Neural crest cell (in vitro differentiated cells): ENCODE measurements at places on chromosomes 5 and 9. TPM values are rescaled to one million over a fixed set of nuclear protein-coding genes. Genes with fewer than 3 reads are reported as not detected.

Gene PCDHGC5
- total RNA-seq, result 2.2 and 3.0 TPM in 2 replicates

Gene PFN3
- total RNA-seq, result not detected in 2 replicates

Gene SLC34A1
- 0.16 TPM in 1 of 2 replicates, not detected in the other for total RNA-seq

Gene C5orf46
- total RNA-seq, result not detected in 2 replicates

Gene TMEM141
- total RNA-seq, result 27.8 and 31.0 TPM in 2 replicates

Gene OR1J1
- total RNA-seq, result not detected in 2 replicates

Gene SLC1A1
- 0.89 and 0.96 TPM in 2 replicates for total RNA-seq

Gene OGN
- total RNA-seq, result not detected in 2 replicates

Gene PCDHGA2
- total RNA-seq, result 0.32 and 0.54 TPM in 2 replicates

Gene PRRC1
- total RNA-seq, result 58.6 and 63.1 TPM in 2 replicates

Gene ZNF367
- 13.3 and 15.4 TPM in 2 replicates for total RNA-seq

Gene NNT
- 72.7 and 77.3 TPM in 2 replicates for total RNA-seq

Gene RFESD
- 3.1 and 3.4 TPM in 2 replicates for total RNA-seq

DNA sequence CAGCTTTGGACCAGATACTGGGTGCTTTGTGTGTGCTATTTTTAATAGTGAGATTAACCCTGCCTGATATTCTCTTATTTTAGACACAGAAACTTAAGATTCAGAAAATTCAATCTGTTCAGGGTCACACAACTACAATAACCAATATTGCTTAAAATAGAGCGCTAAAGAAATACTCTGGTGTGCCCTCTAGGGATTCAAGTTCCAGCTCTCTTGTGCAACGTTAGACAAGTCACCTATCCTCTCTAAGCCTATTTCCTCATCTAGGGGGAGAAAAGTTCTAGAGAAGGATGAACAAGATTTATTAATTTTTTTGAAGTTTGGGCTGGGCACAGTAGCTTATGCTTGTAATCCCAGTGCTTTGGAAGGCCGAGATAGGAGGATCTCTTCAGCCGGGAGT lies 2.1 kb upstream of the SCAI start:
- DNase-seq, result no peak

DNA sequence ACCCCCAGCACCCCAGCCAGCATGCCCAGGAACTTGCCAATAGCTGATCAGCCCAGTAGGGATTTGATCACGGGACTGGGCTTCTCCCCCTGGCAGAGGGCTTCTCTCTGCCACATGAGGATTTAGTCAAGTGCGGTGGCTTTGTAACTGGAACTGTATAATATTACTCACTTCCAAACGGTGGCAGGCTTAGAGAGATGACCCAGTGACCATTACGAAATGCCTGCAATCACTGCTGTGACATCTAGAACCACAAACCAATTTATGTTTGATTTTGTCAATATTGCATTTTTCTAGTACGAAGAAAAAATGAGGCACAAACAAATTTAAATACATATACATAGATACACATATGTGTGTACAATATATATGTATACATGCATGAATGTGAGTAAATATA lies 192.1 kb downstream of the ERCC6L2 start:
- DNase-seq, result no peak

- DNase-seq, result no peak
Measured at GRCh38 chr5:131563434-131564228, 71.4 kb downstream of the RAPGEF6 start.

DNA sequence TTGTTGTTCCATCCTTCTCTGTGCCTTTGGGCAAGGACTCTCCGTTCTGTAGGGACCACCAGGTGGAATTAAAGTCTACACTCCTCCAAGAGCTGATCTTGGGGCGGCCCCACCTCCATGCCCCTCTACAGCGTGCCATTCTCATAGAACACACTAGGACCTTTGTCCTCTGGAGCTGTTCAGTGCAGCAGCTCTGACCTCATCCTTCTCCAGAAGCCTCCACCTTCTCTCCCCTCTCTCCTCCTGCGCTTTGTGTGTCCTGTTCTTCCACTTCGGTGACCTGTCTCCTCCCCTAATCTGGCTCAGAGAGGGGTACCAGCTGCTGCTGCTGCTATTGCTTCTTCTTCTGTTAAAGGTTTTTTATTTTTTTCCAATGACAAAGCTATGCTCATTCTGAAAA lies 1.8 kb upstream of the MACROH2A1 start:
- DNase-seq, result no peak

DNA sequence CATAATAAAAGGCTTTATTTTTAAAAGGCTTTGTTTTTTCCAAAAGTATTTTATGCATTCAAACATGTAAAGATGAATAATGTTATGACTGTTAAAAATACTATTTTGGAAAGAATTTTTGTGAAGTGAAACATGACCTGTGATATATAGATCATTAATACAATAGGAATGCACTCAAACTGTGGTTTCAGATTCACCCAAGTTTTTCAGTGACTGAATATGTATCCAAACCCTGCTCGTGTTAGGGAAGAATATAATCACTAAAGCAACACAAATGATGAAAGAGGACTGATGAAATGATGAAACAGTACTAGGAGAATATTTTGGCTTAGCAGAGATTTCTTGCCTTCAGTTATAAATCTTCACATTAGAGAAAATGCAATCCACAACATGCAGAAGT lies 278.0 kb downstream of the ADAMTS6 start:
- no peak for DNase-seq

GRCh38 chr9:37776328-37776727 lies 8.5 kb downstream of the EXOSC3 start:
- DNase-seq, result no peak

GRCh38 chr5:173933901-173934300 lies 45.8 kb downstream of the CPEB4 start:
- no peak for DNase-seq

- no peak for DNase-seq
Measured at GRCh38 chr9:113343732-113344231, 3.7 kb upstream of the WDR31 start.

DNA sequence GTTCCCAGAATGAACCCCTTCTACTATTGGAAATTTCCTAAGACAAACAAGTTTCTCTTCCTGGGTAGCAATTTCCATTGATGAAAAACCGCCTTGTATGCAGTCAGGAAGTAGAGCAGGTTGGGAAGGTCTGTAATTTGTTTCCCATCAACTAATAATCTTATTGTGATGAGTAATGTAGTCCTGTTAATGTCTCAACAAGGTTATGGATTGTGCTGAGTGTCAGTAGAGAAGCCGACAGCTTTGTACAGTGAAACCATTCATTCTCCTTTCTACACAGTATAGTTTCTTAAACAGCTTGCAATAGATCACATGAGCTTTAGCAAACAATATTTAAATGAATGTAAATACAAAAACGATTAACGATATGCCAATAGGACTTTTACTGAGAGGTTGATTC lies 355.4 kb upstream of the WWC1 start:
- no peak for DNase-seq

- DNase-seq, result no peak
Measured at GRCh38 chr9:70256123-70256551, 2.6 kb upstream of the SMC5 start.

DNA sequence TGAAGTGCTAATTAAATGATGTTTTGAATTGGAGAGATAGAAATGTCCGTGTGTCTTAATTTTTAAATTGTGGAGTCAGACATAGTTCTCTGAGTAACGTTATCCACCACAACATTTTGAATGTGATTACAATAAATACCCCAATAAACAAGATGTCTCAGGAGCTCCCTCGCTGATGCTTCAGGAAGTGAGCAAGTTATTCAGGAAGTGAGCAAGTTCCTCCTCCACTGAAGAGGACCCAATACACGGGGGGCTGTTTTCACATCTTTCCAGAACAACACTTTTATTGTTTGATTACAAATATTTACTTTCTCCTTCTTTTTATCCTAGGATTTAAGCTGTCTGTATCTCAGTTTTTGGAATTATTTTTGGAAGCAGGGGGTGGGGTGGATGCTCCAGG lies 363.8 kb downstream of the LRRC70 start:
- DNase-seq, result no peak

- no peak for DNase-seq
Measured at GRCh38 chr5:96978812-96979449, 43.1 kb downstream of the LNPEP start.

DNA sequence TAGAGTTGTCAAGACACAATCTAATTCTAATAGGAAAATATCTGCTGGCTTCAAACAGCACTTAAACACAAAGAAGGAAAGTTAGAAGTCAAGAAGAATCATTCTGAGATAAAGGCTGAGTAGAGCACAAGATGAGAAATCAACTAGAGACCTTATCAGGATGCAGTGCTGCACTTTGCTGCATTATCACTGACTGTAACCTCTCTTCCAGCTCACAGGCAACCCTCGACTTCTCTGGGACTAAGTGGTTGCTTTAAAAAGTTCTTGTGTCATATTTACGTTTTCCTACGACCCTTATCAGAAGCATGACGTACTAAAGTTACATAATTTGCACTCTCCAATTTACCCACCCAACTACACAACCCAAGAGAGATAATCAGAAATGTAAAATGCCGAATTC lies 176.1 kb downstream of the MLLT3 start:
- DNase-seq, result no peak

- DNase-seq, result peak; percentile 29
Measured at GRCh38 chr5:87899208-87899661, 369.4 kb downstream of the TMEM161B start.

DNA sequence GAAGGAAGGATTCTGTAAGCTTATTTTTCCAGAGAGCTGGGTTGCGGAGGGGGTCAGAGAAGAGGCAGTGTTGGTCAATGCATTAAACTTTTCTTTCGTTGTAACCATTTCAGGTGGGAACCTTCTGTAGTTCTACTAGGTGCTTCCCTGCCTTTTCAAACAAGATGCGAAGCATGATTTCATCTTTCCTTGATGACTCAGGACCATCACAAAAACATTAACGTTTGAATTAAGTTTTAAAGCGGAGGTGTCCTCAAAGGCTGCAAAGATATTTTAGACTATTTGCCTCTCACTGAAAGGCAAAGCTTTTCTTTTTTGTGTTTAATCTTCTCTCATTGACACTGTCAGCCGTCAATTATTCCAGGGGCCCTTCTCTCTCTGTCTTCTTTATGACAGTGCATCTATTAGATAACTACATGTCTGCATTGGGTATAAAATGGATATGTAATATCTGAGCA lies 26.3 kb upstream of the FAT2 start:
- no peak for DNase-seq

- DNase-seq, result no peak
Measured at GRCh38 chr9:69147041-69147834, 26.8 kb upstream of the TJP2 start.

GRCh38 chr5:72940082-72940481 lies 15.8 kb upstream of the FCHO2 start:
- no peak for DNase-seq

- no peak for DNase-seq
Measured at GRCh38 chr5:113276001-113276400, 158.8 kb downstream of the TSSK1B start.

DNA sequence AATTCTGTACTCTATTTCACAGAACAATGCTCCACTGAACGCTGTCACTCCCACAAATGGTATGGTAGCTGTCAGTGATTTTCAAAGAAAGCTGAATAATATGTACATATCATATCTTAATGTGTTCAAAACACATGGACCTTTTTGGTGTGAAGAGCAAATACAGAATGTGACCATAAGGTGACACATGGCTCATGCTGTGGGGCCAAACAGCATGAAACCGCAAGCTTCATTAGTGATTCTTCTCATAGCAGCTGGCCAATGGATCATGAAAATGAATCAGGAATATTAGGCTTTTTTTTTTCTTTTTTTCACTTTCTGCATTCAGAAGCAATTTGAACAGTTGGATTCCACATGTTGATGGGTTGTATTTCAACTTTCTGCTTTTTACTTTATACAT lies 54.9 kb upstream of the CDH9 start:
- no peak for DNase-seq
